ENCODE measurements at places on chromosomes 7 and 10.

DNA sequence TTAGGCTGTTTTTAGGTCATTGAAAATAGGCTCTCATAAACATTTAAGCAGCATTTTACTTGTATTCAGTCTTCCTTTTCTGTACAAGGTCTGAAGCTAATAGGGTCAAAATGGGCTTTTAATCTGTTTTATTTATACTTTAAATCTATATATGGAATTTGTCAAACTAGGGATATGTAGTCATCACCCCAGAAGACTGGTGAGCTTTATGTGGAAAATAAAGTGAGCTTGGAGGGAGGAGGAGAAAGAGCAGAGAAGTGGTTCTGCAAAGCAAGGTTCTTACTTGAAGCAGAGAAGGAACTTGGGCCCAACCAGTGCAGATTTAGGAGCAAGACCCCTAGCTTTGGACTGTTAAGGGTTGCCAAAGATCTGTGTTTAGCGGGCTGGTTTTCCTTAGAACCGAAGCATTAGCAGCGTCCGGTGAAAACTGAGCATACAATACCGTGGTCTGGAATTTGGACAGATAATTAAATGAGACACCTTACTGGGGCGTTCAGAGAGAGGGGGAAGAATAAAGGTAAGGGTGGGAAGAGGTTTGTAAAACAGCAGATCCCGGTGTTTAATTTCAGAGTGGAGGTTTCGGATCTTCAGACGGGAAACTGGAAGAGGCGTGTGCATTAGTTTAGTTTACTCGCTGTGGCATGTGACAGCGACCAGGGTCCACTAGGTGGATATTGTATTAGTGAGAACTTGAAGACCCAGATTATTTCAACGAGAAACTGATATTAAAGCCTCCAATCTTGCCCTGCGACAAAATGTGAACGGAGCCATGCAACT, 2.4 kb downstream of the BAMBI start:
- no peak for DNase-seq

- DNase-seq = no peak
Observed at GRCh38 chr7:8209353-8209752, 52.6 kb downstream of the ICA1 start.

GRCh38 chr10:87657371-87657770, 2.3 kb upstream of the PAPSS2 start:
- DNase-seq = no peak

GRCh38 chr7:1004018-1004852, 21.3 kb downstream of the CYP2W1 start:
- no peak for DNase-seq

GRCh38 chr10:57955076-57955475, 312.6 kb downstream of the IPMK start:
- DNase-seq = no peak

DNA sequence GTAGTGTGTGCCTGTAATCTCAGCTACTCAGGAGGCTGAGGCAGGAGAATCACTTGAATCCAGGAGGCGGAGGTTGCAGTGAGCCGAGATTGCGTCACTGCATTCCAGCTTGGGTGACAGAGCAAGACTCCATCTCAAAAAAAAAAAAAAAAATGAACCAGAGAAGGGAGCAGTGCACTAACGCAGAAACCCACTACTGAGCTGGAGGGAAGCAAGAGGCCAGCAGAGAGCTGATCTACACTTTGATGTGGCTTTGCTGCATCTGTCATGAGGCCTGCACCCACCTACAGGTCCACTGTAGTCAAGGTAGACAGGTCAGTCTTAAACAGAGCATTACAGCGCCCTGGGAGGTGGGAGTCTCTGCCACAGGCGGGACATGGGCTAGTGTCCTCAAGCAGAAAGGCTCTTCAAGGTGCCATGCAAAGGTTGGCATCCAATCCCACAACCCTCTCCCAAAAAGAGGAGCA, 30.0 kb downstream of the MAT1A start:
- no peak for DNase-seq

- DNase-seq = no peak
Observed at GRCh38 chr10:59898125-59898835, 8.1 kb downstream of the CCDC6 start.

DNA sequence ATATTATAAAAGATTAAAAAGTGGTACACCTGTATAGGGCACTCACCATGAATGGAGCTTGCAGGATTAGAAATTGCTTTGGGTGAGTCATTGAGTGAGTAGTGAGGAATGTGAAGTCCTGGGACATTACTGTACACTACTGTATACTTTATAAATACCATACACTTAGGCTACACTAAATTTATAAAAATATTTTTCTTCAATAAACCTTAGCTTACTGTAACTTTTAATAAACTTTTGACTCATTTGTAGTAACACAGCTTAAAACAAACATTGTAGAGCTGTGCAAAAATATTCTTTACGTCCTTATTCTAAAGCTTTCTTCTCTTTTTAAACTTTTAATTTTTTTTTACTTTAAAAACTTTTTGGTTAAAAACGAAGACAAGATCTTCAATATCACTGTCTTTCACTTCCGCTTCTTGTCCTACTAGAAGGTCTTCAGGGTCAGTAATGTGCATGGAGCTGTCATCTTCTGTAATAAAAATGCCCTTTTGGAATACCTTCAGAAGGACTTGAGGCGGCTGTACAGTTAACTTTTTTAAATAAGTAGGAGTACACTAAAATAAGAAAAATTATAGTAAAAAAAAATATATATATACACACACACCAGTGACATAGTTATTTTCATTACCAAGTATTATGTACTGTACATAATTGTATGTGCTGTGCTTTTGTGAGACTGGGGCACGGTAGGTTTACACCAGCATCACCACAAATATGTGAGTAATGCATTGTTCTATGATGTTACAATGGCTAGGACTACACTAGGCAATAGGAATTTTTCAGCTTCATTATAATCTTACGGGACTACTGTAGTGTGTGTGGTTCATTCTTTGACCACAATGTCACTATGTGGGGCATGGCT, 3.5 kb downstream of the STK31 start:
- DNase-seq = no peak

DNA sequence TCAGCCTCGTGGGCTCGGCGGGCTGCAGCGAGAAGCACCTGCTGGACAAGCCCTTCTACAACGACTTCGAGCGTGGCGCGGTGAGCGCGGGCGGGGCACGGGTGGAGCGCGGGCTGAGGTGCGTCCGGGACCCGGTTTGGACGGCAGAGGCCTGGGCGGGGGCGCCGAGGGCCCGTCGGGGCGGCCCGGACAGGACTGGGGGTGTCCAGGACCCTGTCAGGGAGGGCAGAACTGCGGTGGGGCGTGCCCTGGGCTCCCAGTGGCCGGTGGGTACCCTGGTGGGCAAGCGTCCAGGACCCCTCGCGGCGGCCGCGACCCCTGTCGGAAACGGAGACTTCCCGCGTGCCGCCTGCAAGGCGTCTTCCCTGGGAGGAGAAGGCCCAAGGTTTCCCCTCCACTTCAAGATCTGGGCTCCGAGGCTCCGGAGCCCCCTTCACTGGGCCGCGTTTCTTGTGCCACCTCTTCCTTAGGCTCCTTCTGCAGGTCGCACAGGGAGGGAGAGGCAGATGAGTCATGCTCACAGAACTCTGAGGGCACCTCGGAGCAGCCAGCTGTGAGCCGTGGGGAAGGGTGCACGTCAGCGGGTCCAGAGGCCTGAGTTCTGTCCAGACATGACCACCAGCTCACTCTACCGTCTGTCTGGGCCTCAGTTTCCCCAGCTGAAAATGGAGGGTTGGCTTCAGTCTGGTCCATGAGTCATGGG, 485 bp downstream of the ALOX5 start:
- DNase-seq = no peak

Data from substantia nigra (tissue), 51 donors.